ENCODE measurements at places on chromosomes 12 and 14.

DNA sequence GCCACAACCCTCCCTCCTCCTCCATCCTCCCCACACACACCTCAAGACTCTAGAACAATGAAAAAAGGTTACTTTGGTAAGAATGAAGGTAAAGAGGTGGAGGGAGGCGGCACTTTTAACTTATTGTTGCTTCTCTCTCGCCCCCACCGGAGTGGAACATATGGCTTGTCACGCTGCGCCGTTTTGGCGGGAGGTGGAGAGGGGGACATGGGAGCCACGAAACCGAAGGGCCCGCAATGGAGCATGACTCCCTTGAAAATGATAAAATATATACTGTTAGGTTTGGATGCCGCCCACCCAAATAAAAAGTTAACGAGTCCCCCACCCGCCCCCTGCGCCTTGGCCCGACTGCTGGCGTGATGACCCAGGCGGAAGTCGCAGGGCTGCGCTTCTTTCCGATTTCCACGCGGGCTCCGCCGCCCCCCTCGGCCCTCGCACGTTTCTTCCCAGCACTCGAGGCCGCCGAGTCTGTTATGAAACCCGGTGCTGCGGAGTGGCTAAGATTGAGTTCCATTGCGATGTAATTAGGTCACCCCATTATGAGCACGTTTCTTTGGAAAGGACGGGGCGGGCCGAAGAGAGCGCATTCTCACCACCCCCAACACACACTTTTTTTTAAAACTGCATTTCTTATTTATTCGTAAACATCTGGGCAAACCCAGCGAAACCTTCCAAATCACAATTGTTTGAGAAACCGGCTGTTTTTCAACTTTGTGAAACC is 1.4 kb upstream of the ZFP36L1 start:
- DNase-seq: no peak

GRCh38 chr14:72611506-72611905 is 282.4 kb downstream of the DPF3 start:
- DNase-seq: no peak

DNA sequence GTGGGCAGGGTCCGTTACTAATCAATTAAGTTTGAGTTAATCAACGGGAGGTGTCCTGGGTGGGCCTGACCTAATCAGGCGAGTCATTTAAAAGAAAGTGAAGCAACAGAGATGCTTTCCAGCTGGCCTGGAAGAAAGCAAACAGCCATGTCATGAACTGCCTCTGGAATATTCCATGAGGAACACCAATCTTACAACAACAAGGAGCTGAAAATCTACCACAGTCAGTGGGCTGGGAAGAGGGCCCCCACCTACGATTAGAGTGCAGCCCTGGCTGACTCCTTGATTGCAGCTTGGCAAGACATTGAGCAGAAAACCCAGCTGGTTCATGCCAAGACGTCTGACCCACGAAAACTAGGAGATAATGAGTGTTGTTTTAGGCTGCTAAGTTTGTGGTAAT is 56.2 kb downstream of the SSPN start:
- DNase-seq: no peak

DNA sequence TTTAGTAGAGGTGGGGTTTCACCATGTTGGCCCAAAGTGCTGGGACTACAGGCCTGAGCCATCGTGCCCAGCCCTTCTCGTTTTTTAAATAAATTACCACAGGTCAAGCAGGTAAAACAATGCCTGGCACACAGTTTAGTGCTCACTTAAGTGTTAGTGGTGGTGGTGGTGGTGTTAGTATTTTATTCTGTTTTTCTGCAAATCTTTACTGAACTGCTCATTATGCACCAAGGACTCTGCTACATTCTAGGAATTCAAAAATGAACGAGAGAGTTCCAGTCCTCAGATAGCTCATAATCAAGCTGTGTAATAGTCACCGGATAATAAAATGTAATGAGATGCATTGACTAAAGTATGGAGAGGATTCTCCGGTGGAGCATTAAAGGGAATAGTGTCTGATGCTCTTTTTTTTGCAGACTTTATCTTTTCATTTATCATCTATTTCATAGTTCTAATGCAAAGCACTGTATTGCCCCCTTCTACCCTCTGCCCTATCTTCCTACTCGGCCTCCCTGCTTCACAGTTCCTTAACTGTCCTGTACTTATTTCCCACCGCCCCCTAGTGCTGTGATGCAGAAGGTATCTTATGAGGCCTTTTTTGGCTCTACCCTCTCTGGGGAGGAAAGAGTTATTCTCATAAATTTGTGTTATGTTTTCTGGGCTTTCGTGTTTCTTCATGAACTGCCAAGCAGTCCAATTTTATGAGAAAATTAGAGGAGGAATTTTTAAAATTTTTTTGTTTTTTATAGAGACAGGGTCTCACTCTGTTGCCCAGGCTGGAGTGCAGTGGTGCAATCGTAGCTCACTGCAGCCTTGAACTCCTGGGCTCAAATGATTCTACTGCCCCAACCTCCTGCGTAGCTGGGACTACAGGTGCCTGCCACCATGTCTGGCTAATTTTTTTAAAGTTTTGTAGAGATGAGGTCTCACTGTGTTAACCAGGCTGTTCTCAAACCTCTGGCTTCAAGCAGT is 1.0 kb downstream of the ITFG2 start:
- DNase-seq: no peak

GRCh38 chr14:79915406-79915805 is 295.9 kb downstream of the DIO2 start:
- no peak for DNase-seq

DNA sequence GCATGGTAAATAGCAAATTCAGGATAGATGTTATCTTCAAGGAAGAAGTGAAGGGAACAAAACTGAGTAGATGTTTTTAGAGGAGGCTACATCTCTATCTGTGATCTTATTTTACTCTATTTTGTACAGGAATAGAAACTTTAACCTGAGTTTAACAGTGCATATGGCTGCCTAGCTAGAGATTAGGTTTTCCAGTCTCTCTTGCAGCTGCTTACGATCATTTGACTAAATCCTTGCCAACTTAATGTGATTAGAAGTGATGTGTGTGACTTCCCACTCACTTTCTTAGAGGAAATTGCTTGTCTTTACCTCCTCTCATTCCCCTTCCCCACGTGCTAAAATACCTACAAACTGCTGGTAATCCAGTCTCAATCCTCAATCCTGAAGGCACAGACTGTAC is 26.5 kb upstream of the SLC15A5 start:
- no peak for DNase-seq

DNA sequence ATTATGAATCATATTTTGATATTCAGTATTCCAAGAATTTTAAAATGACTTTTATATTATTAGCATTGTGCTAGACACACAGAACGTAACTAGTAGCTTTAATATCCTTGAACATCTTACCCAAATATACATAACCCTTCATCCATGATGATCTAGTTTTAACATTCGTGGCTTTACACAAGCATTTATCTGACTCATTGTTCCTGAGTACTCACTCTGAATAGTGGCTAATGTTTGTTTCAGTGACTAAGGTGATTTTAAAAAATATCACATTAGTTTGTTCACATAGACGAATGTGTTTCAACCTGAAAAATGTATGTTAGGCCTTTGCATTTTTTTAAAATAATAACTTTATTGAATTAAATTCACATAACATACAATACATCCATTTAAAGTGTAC is 80.0 kb upstream of the PTPRQ start:
- no peak for DNase-seq

Measured in right renal cortex interstitium (tissue), 3 donors.